Activated B cell treated with CpG ODN at 0.5 μM for 24 hours (primary cell): ENCODE measurements at places on chromosomes 2 and 18.

DNA sequence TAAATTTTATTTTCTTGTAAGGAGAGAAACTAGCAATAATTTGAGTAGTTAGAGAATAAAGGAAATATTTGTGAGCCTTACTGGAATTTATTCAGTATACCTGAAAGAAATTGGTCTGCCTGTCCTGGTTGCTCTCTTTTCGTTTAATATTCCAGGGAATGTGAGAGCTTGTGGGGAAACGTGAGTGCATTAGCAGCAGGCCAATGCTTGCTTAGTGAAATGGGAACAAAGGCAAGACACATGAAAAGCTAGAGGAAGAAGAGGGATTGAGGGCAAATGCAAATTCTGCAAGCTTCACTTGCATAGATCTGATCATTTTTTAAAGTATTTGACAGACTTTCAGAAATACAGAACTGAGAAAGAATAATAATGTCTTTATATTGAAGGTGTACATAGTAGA is 111.0 kb downstream of the ERBB4 start:
- DNase-seq: no peak

DNA sequence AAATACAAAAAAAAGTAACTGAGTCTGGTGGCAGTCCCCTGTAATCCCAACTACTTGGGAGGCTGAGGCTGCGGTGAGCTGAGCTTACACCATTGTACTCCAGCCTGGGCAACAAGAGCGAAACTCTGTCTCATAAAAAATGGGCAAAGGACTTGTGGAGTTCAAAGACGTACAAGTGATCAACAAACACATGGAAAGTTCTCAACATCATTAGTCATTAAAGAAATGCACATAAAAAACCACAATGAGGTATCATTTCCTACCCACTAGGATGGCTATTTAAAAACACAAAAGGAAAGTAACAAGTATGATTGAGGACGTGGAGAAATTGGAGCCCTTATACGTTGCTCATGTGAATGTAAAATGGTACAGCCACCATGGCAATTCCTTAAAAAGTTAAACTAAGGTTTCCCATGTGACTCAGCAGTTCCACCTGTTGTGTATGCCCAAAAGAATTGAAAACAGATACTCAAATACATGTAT is 52.3 kb downstream of the RAB10 start:
- DNase-seq: no peak

- DNase-seq: no peak
These were observed 67.2 kb downstream of the POLR1A start for GRCh38 chr2:86038291-86039081.

DNA sequence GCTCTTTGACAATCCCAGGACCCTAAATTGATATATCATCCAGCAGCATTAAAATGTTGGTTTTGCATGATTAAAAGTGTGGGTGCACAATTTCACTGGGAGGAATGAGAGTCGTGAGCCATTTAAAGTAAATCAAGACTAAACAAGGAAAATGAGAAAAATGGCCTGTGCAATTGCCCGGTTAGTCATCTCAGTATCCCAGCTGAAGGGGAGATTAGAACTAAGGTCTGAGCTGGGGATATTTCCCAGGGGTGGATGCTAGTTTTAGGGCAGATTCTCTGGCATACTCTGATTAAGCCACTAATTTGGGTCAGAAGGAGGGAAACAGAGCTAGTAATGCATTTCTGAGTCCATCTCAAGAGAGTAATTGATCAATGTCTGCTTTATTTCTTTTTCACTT is 177.2 kb downstream of the EN1 start:
- DNase-seq: no peak

DNA sequence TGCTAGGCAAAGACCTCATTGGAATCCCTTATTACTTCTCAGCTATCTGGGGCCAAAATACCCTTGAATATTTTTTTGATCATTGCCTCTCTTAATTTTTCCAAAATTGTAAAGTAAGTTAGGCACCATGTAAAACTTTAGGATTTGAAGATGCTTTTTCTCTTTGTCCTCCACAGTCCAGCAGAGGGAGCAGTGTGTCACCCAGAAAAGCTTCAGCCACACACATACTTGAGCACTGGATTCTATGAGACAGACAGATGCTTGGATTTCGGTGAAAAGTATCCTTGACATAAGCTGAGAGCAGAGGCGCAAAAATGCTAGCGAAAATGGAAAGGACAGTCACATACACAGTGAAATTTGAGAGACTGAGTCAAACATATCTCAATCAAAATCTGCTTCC is 74.7 kb upstream of the KCNJ3 start:
- DNase-seq: no peak

DNA sequence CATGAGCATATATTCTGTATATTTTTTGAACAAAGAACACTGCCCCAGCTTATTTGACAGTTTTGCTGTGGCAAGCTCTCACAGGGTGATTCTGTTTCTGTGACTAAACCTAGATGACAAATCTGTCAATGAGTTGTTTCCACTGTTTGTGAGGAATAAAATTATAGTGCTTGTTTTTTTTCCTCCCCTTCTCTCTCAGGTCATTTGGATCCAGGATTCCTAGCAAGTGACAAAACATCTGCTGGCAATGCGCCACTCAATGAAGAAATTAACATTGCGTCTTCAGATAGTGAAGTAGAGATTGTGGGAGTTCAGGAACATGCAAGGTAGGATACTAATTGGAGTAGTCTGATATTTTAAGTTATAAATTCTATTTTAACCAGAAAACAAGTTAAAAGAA is 149.3 kb downstream of the HAUS1 start:
- DNase-seq: no peak

GRCh38 chr2:50125246-50125645 is 906.7 kb downstream of the NRXN1 start:
- no peak for DNase-seq

- no peak for DNase-seq
These were observed 520.6 kb upstream of the RAB12 start for GRCh38 chr18:8088626-8089025.

GRCh38 chr2:68396093-68396492 is 31.0 kb downstream of the PLEK start:
- no peak for DNase-seq

DNA sequence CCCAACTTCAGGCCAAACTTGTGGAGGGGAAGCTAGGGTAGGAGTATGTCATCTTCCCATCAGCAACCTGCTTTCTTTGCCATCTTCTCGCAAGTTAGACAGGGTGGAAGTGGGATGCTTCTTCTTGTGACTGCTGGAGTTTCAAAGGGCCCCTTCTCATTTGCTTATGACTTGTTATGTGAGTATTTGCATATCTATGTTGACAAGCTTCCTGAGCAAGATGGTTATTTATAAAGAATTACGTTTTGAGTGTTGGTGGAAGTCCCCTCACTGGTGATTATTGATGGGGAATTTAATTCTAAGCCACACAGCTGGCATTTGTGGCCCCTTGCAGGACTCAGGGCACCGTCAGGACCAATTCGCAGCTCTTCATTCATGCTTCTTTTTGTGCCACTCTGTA is 791.0 kb downstream of the LRRTM4 start:
- no peak for DNase-seq

- DNase-seq: no peak
These were observed 165.2 kb downstream of the DYSF start for GRCh38 chr2:71618327-71619113.

DNA sequence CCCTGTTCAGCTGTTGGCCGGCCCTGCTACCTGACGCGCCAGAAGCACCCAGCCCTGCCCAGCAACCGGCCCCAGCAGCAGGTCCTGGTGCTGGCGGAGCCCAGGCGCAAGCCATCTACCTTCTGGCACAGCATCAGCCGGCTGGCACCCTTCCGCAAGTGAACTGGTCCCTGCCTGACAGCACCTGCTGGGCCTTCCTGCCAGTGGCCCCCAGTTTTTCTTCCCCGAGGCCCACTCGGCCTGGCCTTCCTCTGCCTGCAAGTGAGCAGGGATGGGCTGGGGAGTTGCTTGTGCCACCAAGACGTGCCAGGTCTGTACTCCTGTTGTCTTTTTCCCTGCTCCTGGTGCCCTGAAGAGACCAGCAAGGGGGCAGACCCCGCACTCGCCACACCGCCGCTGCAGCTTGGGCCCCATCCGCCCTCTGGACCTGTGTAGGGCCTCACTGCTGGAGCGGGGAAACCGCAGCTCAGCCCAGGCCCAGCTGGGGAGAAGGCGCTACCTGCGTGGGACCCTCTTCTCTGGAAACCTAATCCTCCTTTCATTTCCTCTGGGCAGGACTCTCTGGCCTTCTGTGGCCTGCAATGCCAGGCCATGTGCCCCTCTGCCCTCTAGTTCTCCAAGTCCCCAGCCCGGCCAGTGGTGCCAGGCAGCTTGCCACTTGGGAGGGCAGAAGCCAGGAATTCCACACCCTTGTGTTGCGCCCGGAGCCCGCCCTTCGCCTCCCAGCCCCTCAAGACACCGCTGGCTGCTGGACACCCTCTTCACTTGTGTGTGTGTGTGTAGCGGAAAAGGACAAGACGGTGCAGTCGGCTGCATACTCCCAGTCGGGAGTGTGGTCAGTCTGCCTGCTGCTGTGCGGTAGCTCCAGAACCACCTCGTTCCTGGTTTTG is 47.0 kb downstream of the FAM168B start:
- DNase-seq: no peak

- DNase-seq: no peak
These were observed 423.4 kb downstream of the RND3 start for GRCh38 chr2:150063931-150064548.

- peak; percentile 31 for DNase-seq
These were observed at the start of gene LONRF2 for GRCh38 chr2:100321866-100322820. TSS of gene LONRF2 (minus strand) at chr2:100322501. CDS start at chr2:100322093, 408 bp downstream.

DNA sequence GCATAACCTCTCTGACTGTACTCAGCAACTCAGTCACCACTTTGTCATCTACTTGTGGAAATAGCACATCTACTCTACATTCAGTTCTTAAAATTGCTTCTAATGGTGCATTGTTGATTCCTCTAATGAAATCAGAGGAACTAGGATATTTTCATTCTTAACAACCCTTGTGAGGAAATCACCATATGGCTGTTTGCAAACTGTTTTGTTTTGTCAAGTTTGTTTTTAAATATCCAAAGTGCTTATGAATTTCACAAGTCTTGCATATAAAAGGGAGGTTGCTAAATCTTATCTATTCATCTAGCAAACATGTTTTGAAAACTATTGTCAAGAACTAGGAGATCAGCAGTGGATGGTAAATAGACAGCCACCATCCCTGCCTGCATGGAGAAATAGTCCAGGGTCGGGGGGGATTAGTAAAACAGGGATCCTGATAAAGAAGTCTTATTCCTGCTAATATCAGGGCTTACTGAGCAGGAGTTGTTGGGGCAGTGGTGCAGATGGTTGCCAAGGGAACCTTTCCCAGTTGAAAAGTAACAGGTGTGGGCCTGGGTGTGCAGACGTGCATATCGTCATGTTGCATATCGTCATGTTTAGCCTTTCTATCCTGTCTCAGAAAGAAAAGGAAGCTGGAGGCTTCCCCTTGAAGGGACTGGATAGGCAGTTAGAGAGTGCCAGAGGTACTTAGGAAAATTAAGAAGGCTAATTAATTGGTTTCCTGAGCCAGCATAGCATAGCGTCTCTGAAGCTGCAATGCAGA is 7.5 kb upstream of the MYO3B start:
- DNase-seq: no peak

- no peak for DNase-seq
These were observed 70.0 kb downstream of the MBP start for GRCh38 chr18:77062518-77063003.

DNA sequence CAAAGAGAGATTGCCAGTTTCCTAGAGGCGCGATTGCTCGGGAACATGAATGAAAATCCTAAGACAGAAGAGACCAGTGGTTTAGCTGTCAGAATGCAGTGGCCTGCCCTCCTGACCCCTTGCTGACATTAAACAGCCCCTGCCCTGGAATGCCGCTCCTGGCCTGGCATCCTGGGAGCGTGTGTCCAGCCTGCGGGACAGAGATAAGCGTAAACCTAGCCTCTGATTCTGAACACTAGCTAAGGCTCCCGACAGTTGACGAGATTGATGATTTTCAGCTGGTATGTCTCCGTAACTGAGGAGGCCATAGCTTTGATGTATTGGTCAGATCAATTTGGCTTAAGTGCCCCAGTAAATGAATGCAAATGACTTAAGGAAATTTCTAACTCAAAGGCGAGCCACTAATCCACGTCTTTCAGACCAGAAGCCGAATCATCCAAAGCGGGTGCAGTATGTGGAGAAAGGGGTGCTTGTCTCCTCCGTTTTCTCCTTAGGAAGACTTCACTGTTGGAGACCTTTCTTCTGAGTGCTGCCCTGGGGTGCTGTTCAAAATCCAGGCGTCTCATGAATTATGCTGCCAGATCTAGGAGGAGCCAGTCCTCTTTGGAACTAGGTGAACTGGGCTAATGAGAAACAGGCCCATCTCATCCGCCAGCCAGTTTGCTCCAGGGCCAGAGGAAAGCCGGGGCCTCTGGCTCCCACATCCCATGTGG is 142.5 kb upstream of the L3MBTL4 start:
- no peak for DNase-seq

DNA sequence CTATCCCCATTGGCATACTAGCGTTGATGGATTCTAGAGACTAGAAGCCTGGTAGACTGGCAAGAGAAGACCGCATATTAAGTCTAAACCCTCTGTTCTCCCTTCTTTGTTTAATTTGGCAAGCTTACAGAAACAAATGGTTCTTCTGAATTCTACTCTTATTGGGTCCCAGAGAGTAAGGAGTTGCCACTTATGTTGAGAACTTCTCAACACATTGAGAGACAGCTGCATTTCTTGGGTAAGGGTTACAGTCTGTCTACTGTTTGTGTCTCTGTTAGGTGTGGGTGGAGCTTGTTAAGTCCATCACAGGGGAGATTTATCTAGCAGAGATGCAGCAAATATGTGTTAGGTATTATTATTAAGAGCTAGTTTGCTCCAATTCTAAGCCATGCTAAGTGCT is 435.8 kb upstream of the MEIS1 start:
- DNase-seq: no peak

- DNase-seq: no peak
These were observed 219.7 kb downstream of the VAPA start for GRCh38 chr18:10133516-10133915.

DNA sequence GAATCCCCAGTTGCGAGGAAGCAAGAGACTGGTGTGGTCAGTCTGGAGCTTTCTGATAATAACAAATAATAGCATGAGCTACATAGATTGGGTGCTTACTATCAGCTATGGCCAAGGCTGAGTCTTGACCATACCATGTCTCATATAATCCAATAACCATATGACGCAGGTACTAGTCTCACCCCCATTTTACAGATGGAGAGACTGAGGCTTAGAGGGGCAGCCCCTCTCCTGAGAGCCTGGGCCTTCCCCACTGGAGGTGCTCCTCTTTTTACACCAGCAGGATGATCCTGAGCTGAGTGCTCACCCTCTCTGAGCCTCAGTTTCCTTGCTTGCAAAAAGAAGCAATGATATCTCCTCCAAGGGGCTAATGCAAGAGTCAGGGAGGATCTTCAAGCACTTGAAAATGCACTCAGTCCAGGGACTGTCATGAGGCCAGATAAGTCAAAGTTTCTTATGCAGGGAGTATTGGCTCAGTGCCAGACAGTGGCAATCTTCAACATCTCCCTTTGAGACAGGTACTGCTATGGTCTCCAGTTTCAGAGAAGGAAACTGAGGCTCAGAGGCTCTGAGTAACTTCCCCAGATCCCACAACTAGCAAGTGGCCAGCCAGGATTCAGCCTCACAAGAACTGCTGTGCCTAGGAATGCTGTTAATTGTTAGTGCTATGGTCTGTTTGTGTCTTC is 149.7 kb downstream of the TFCP2L1 start:
- no peak for DNase-seq

GRCh38 chr2:196315388-196316049 is 144.1 kb upstream of the STK17B start:
- DNase-seq: no peak
